ENCODE measurements at places on chromosomes 2 and 18.

GRCh38 chr2:121038031-121038430, 247.0 kb downstream of the TFCP2L1 start:
- no peak for DNase-seq

GRCh38 chr2:218362606-218363005, 5.9 kb downstream of the CATIP start:
- no peak for DNase-seq

DNA sequence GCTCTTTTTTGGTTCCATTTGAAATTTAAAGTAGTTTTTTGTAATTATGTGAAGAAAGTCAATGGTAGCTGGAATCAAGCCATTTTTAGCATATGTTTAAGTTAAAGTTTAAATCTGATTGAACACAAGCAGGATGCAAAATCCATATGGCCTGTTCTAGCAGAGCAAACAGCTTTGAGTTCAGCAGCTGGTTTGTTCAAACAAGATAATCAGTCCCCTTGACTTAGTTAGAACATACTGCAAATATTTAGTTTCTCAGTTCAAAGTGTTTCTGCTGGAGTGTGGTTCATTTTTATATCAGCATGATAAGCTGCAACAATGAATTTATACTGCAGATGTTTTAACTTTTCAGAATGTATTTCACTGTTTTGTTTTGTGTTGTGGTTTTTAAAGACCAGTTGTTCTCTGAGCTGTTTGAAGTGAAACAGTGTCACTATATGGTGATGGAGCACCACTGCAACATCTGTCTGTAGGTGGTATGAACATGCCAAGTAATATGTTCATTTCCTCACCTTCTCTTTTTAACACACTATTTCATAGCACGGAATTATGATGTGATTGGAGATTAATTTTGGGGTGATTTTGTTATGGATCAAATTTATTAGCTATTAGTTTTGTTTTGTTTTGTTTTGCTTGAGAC, 125.3 kb downstream of the COL4A4 start:
- no peak for DNase-seq

DNA sequence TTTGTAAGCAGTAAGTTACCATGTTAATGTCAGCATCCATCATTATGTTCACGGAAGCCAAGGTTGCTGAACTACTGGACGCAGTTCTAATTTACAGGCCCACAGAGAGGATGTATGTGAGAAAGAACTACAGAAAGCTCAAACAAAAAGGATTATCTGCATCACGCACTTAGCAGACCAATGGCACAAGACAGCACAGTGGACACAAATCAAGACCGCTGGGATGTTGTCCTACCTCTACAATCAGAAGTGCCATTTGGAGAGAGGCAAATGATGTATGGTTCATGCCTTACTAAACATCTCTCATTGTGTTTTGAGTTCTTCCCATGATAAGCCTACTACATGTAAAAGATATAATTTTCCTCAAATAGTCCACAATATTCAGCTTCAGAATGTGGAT, 330.7 kb upstream of the CHAC2 start:
- DNase-seq, result no peak

GRCh38 chr18:79164706-79165105, 95.5 kb downstream of the ATP9B start:
- DNase-seq, result no peak

DNA sequence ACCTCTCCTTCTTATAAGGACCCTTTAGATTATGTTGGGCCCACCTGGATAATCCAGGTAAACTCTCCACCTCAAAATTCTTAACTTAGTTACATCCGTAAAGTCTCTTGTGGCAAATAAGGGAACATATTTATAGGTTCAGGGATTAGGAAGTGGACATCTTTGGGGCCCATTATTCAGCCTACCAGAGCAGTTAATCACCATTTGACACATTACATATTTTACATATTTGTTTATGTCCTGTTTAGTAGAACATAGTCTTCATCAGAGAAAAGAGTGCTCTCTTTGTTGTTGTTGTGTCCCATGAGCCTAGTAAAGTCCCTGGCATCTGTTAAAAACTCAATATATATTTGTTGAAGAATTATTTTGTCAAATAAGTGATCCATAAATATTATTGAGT, 134.0 kb upstream of the SPATS2L start:
- no peak for DNase-seq

DNA sequence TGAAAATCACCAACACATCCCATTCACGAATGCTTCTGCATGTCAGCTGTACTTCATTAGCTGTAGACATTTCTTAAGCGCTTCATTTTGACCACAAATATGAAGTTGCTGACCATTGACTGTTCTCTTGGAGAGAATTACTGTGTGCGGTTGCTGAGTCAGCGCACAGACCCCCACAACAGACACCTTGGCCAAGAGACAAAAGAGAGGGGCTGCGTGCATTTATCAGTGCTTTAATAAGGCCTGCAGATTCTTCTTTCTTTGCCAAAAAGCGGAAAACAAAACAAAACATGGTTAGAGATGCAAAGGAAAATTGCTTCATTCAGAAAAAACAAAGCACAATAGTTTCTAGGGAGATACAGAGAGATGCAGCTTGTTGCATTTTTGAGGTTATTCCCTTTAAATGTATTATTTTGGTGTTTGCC, 174.7 kb downstream of the ACKR3 start:
- no peak for DNase-seq

GRCh38 chr18:56987236-56987635, 159.7 kb upstream of the BOD1L2 start:
- no peak for DNase-seq

- no peak for DNase-seq
These were observed 182.4 kb downstream of the CELF4 start for GRCh38 chr18:37383036-37383785.

GRCh38 chr2:158407031-158407430, 49.5 kb downstream of the CCDC148 start:
- DNase-seq, result no peak

DNA sequence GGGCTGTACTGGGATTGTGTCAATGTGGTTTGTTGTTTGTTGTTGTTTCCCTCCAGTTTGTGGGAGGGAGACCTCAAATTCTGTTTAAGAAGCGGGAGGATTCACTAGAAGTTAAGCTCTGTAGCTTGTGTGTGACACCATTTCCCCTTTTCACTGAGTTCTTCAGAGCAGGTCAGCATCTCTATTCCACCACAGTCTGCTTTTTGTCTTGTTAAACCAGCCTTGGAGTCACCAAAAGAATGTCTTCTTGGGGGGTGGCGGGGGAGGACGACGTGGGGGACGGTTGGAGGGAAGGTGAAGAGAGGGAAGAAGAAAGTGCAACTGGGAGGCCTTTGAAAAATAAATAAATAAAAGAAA, 2.3 kb upstream of the BCL11A start:
- DNase-seq, result no peak

- DNase-seq, result no peak
These were observed 14.3 kb downstream of the GPR39 start for GRCh38 chr2:132430895-132431294.

DNA sequence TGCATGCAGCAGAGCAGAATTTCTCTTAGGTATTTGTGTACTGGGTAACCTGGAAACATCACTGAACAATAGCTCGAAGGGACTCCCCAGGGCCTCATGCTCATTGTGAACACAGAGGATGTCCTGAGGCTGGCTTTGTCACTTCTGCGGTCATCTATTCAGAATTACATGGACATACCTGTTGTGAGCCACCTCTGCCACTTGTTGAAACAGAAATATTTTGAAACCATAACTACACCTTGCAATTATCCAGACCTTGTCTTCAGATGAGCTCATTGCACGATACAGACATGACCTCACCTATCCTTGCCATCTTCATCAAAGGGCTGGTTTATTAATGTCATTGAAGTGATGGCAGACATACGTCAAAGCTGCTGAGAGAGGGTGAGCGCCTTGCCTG, 23.4 kb upstream of the CREG2 start:
- DNase-seq, result no peak

- DNase-seq, result peak; percentile 2
These were observed 155.1 kb downstream of the GLI2 start for GRCh38 chr2:120890566-120891360.

DNA sequence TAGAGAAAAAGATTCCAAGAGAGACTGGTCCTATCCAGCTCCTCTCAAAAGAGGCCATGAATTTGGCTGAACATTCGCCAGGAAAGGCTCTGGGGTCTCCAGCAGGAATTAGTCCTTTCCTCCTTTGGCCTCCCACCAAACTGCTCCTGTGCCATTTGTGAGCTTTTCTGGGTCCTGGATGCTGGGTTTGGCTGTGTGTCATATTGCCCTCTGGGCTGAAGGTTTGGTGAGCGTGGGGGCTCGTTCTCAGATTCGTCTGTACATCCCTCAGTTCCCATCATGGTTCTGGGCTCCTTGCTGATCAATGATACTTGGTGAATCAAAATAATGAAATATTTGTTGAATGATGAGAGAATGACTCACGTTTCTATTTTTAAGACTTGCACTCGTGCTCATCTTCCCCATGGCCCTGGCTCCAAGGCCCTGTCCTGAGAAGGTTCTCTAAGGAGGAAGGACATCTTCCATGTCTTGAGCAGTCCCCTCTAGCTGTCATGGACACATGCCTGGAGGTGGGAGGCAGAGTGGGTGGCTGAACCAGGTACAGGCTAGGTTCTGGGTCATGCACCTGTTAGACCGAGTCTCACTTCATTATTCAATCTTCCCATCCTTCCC, 47.8 kb upstream of the RHOB start:
- no peak for DNase-seq

- no peak for DNase-seq
These were observed 5.7 kb upstream of the GAL3ST2 start for GRCh38 chr2:241770936-241771285.

- no peak for DNase-seq
These were observed 341.2 kb downstream of the ZNF521 start for GRCh38 chr18:25010623-25011374.

DNA sequence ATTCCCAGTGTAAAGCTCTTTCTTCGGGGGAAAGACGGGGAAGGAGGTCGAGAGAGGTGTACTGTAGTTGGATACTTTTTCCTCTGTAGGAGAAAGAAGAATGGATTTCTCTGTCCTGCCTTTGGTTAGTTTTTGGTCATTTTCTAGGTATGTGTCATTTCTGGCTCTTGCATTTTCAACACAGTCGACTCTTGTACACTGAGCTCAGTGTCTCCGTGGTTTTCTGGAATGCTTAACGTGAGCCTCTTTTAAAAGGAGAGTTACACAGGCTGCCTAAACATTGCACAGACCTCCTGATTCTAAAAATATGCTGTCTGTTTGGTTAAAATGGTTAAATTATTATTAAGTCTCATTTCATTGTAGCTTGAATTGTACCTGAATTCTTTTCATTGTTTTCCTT, 21.8 kb upstream of the GLS start:
- DNase-seq, result no peak

GRCh38 chr2:10389573-10389972, 58.6 kb downstream of the ODC1 start:
- no peak for DNase-seq

DNA sequence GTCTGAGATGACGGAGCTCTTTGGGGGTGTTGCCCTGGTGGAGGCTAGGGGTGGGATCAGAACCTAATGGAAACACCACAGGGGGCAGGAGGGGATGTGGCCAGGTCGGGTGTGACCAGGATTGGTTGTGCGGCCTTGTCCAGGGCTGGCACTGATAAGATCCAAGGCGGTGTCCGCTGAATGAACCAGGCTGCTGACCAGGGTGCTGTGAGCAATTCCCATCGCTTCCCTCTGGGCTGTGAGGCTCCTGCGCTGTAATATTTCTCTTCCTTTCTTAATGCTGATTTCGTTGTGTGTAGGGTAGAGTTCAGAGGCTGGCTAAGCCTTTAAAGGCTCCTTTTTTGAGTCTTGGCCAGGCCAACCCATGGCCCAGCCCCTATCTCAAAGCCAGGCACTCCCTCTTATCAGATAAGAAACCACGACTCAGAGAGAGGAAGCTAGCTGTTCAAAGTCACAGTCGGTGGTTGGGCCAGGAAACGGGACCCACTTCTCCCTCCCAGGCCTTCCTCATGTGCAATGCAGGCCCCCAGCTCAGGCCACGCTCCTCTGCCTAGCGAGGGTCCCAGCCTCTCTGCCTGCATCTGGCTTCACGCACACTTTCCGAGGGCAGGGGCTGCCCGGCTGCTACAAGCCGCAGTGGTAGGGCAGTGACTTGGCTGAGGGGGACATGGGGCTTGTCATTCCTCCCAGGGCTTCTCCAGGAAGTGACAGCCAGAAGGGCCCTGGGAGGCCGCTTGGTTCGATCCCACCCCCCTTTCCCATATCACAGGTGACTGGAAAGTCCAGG, 26.0 kb upstream of the FOSL2 start:
- DNase-seq, result no peak

DNA sequence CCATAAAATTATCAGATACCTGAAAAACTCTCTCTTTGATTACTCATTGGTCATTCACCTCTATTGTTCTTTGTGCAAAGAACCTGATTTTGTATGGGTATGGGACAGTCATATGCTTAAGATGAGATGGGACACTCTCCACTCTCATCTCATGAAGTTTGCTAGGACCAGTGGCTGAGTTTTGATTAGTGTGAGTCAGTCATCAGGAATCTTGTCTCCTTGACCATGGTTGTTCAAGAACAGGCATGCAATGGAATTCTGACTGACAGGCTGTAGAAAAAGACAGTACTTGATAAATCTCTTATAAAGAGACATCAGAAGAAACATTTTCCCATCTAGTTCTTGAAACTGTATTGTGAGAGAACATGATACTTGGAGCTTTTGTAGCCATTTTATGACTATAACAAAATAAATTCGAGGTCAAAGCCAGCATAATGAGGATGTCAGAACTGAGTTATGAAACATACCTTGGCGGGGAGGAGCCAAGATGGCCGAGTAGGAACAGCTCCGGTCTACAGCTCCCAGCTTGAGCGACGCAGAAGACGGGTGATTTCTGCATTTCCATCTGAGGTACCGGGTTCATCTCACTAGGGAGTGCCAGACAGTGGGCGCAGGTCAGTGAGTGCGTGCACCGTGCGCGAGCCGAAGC, 367.0 kb downstream of the NR4A2 start:
- no peak for DNase-seq

DNA sequence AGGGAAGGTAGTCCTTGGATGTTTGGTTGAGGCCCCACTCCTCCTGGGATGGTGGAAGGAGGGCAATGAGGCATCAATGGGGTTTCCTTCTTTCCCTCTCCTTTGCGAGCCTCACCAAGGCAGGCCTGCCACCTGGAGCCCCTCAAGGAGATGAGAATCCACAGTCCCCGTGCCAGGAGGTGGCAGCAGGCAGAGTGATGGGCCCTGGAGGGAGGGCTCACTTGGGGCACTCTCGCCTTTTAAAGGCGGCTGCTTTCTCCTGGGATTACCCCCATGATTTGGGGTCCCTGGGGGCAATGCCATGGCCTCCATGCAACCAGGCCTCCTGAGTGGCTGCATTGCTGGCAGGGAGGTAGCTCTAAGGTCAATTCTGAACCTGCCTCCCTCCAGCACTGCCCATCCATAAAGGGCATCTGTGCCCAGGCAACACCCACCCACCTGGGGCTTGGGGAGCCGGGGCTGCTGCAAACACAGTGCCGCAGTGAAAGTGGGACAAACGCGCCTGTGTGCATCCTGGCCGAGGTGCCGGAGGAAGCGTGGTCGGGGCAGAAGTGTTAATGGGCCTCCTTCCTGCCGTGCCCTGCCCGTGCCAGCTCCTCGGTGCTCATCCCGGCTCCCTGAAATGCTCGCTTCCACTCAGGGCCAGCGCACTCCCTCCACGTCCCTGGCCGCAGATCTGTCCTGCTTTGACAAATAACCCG, 55.9 kb downstream of the ZFP36L2 start:
- no peak for DNase-seq
